NCI-H345 (cell line): ENCODE measurements at places on chromosomes 1 and 21.

GRCh38 chr1:56531624-56532349 is 47.6 kb downstream of the PLPP3 start:
- DNase-seq = no peak

- DNase-seq = peak; percentile 32
These were observed 442 bp upstream of the CSMD2 start for GRCh38 chr1:34165422-34165921.

GRCh38 chr1:29586991-29587745 is 350.8 kb downstream of the PTPRU start:
- DNase-seq = no peak

GRCh38 chr1:167747988-167748387 is 26.2 kb downstream of the MPZL1 start:
- DNase-seq = no peak

- peak; percentile 58 for DNase-seq
These were observed 222.0 kb downstream of the TOMM20 start for GRCh38 chr1:234906654-234907053.

DNA sequence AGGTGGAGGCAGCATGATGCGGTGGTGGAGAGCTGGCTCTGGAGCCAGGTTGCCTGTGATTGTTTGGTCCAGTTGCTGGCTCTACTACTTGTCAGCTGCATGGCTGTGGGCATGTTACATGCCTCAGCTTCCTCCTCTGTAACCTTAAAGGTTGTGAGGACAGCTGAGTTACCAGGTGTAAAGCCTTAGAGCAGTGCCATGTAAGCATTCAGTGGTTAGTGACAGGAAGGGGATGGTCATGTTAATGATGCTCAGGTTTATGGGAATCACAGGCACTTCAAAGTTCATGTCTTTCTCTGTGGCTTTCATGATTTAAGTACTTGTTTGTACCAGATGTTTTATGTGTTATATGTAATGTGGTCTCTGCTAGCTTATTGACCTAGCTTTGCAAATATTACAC is 32.6 kb downstream of the PTGFRN start:
- DNase-seq = no peak

- no peak for DNase-seq
These were observed 11.9 kb downstream of the IFNLR1 start for GRCh38 chr1:24175033-24175755.

DNA sequence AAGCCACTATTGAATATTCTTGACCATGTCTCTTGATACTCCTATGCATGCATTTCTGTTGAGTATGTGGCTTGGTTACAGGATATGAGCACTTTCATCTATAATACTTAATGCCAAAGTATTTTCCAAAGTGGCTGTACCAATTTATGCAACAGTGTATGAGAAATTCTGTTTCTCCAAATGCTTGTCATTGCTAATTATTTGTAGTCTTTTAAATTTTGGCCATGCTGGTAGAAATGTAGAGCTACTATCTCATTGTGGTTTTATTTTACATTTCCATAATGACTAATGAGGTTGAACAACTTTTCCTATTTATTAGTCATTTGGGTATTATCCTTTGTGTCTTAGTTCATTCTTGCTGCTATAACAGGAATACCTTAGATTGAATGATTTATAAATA is 71.4 kb upstream of the TSPAN2 start:
- no peak for DNase-seq

DNA sequence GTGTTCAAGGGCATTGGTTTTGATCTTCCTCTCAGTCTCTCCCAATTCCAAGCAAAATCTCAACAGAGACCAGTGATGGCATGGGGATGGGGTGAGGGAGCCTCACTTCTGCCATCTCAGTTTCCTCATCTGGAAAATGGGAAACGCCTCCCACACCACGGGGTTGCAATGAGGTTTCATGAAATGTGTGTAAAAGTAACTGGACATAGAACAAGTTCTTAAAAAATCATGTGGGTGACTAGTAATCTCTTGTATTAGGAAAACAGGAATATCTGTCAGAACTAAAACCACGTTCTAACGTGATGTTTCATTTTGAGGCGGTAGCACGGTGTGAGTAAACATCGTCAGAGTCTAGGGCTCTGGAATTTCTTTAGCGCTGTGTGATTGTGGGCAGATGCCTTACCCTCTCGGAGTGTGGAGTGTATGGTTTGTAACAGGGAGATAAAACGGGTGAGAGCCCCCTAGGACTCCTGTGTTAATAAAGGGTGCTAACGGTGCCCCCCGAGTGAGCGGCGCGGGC is 55.5 kb upstream of the DNAJC6 start:
- DNase-seq = no peak

DNA sequence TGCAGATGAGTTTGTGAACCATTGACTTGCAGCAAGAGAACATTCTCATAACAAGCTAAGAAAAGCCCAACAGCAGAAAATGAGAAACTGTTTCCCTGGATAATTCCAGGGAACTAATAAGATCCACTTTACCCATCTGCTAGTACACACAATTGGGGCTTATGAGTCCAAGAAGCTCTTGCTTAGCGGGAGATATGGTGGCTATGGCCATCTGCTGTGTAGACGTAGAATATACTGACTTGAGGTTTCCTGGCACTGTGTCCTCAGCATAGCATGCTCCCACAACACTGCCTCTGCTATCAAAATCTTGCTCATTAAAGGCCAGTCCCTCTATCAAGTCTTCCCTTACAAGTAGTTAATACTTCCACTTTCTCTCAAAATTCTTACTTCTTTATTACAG is 6.8 kb upstream of the RXRG start:
- DNase-seq = no peak

- no peak for DNase-seq
These were observed 49.4 kb downstream of the ERG start for GRCh38 chr21:38448671-38449385.

- DNase-seq = no peak
These were observed 1.8 kb downstream of the ARPC5 start for GRCh38 chr1:183633676-183634343.

DNA sequence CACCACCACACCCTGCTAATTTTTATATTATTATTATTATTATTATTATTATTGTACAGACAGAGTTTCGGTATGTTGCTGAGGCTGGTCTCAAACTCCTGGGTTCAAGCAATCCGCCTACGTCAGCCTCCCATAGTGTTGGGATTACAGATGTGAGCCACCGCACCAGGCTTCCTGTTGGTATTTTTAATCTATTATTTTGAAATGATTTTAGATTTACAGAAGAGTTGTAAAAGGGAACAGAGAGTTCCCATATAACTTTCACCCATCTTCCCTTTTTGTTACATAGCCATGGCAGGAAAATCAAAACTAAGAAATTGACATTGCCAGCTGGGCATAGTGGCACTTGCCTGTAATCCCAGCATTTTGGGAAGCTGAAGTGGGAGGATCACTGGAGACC is 42.9 kb upstream of the CITED4 start:
- no peak for DNase-seq

DNA sequence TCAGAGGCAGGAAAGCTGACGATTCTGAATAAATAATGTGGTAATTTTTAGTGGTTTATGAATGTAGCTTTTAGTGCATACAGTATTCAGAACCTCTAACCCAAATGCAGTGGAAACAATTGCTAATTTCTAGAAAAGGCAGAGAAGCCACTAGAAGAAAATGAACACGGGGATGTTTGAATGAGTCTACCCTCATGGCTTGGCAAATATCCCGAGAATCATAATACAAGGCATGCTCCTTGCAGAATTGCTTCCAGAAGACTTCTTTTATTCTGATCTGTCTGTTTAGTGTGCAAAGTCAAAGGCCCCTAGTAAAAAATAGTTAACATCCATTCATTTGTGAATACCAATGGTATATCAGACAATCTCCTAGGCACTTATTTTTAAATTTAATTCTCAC is 246.8 kb downstream of the LMO4 start:
- no peak for DNase-seq

- DNase-seq = no peak
These were observed 17.8 kb upstream of the LAMC2 start for GRCh38 chr1:183168308-183168707.

DNA sequence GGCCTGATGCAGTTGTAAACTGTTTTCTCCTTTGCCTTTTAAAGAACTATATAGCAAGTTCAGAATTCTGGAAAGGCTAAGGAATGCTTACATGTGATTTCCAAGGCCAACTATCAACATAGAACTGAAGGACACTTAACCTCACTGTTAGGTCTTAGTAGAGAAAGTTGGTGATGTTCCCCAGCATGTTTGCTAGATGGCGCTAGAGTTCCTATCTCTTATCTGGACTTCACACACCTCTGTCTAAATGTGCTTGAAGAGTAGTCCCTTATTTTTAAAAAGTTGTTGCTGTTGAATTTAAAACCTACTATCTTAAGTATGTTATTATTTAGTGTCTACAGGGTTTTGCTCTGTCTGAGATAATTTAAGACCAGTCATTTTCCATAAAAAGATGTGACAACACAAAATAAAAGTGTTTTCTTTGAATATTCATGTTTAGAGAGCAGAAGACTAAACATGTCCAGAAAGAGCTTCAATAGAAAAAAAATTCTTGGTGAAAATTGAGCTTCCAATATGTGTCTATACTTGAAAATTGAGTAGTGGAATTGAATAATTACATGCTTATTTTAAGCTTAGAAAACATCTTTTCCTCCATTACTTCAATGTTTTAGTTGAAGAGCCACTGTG is 237.3 kb downstream of the S1PR1 start:
- DNase-seq = no peak

GRCh38 chr1:11789126-11790067 is 16.4 kb downstream of the MTHFR start:
- DNase-seq = no peak

DNA sequence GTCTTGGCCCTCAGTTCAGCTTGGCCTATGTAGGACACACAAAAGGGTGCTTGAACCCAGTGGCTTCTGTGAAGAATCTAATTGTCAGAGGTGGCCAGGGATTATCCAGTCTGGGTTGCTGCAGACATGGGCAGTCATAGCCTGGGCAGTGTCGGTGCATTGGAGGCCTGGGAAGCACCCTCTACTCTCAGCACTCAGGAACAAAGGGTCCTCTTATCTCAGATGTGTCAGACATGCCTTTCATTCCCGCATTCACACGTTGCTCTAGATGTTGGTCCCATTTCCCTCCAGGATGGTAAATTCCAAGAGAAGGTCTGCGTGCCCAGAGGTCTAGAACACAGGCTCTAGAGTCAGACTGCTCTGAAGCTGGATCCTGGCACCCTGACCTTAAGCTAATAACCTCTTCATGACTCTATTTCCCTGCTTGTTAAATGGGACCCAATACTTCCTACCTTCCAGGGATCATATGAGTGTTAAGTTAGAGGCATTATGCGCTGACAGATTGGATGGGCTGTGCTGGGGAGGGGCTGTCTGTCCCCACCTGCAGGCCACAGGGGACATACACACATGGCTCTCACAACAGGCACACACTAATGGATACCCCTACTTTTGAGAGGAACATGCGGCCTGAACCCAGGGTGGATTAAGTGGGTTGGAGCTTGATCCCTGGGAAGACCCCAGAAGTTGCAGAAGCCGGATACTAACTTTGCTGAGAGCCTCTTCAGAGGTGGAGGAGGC is 16.5 kb upstream of the EDN2 start:
- DNase-seq = no peak

DNA sequence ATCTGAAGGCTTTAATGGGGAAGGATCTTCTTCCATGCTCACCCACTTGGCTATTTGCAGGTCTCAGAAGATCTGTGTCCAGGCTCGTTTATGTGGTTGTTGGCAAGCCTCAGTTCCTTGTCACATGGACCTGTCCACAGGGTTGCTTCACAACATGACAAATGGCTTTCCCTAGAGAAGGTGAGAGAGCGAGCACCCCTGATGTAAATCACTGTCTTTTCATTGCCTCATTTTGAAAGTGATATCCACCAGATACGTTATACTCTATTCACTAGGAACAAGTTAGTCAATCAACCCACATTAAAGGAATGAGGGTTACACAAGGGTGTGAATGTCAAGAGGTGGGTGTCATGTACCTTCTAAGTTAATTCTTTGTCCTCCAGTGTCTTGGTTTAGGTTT is 433.3 kb downstream of the RPS6KC1 start:
- DNase-seq = no peak
